Femur (tissue), 1 donor: ENCODE measurements at places on chromosomes 3 and 15.

DNA sequence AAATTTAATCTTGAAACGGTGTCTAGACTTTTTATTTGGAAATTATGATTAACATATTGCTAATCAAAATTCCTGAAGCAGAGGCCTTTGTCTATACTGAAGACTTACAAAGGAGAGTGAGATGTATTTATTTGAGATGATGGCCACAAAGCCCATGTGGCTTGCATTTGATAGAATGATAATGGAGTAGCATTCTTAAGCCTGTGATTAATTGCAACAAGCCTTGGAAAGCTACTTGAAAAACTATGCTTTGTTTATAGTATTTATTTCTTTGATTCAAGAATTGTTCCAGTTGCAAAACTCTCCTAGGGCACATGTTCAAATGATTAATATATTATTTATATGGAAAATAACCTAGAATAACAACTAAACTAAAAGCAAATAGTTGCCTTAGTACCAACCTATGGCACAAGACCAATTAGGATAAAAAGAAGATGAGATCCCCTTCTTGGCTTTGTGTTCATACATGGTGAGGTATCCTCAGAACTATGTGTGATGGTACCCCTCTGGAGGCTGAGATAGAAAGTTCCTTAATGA lies 244.1 kb upstream of the TBL1XR1 start:
- DNase-seq = no peak

GRCh38 chr3:5012367-5012766 lies 33.1 kb downstream of the BHLHE40 start:
- DNase-seq = no peak

- no peak for DNase-seq
Observed at GRCh38 chr15:98667521-98668179, 19.3 kb downstream of the IGF1R start.

DNA sequence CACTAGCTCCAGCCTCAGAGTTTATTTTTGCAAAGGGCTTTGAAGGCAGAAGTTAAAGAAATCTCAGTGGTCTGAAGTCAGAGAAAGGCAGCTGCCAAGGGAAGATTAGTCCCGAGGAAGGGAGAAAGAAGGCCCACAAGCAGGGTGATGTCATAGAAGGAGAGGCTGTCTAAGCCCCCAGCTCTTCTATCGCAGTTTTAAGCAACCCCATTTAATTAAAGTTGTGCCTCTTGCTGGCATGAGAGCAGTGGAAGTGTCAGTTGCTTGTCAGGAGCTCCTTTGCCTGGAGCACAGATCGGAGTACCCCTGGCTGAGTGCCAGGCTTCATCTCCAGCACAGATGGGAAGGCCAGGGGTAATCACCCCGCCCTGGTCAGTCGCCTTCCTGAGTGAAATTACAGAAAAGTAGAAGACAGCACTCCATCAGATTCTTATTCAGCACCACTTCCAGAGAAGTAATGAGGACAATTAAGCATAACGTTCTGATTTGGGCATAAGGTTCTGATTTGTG lies 530.7 kb downstream of the EPHB1 start:
- no peak for DNase-seq

- DNase-seq = no peak
Observed at GRCh38 chr15:38743147-38743546, 178.5 kb upstream of the RASGRP1 start.

- DNase-seq = no peak
Observed at GRCh38 chr3:168061332-168061996, 34.3 kb downstream of the GOLIM4 start.

DNA sequence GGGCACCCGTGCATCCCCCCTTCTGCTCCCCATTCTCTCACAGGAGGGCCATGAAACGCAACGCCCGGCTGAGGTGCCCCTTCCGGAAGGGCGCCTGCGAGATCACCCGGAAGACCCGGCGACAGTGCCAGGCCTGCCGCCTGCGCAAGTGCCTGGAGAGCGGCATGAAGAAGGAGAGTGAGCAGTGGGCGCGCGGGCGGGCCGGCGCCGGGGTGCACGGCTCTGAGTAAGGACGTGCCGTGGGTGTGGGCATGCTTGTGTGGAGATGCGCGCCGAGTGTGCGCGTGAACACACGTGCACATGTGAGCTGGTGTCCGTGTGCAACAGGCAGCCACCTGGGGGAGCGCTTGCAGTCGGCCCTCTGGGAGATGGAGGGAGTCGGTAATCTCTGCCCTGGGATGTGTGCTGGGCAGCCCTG lies 28.1 kb downstream of the NR1I2 start:
- DNase-seq = peak; percentile 44

- DNase-seq = peak; percentile 79
Observed at GRCh38 chr15:51162865-51163762, 68.4 kb upstream of the TNFAIP8L3 start.

GRCh38 chr3:153130312-153130977 lies 31.6 kb upstream of the RAP2B start:
- no peak for DNase-seq

DNA sequence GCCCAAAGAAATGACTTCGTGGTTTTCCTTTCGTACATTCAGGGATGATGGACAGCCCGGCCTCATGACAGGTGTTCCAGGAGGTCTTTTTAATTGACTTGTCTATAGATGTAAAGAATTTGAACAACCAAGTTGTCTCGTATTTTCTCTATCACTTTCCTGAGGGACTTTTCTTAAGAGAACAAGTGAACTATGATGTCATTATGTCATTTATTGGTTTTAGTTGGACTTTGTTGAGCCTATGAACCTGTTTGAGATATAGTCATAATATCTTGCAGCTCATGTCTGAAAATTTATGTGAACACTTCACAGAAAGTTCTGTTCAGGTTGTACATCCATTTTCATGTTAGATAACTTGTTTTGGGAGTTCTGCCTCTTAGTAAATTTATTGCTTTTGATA lies 89.2 kb downstream of the RBMS3 start:
- no peak for DNase-seq

- DNase-seq = no peak
Observed at GRCh38 chr15:92625251-92625980, 30.2 kb downstream of the FAM174B start.

DNA sequence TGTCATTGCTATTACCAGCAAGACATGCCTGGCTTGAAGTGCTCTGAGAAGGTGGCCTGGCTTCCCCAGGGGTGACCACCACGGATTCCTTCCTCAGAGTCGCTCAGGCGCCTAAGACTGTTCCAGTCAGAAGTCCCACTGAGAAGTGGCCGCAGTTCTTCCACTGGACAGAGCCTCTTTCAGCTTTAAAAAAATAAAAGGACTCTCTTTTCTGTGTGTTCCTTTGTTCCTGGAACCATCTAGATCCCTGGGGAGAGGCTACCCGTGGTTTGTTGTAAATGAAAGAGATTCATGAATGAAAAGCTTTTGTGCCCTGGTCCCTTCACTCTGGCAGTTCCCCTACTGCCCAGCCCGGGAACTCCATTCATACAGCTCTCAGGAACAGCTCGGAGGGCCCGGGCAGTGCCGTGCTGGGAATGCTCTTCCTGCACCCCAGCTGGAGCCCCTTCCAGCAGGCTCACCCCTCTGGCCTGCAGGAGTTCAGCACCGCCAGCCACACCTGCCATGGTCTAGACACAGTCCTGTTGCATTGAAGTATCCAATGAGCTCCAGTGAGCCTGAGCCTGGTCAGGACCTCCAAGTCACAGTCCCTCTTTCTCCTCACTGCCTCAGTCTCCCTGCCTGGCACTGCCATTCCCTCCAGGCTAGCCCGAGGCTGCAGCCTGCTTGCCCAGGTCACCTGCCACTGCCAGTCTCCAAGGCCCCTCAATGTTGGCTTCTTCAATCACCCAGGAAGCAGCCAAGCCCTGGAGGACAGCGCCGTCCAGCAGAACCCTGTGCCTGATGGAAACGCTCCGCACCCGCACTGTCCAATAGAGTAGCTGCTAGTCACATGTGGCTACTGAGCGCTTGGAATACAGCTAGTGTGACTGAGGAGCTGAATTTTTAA lies 75.4 kb downstream of the XXYLT1 start:
- DNase-seq = no peak

- no peak for DNase-seq
Observed at GRCh38 chr3:140097874-140098635, 163.1 kb downstream of the CLSTN2 start.

DNA sequence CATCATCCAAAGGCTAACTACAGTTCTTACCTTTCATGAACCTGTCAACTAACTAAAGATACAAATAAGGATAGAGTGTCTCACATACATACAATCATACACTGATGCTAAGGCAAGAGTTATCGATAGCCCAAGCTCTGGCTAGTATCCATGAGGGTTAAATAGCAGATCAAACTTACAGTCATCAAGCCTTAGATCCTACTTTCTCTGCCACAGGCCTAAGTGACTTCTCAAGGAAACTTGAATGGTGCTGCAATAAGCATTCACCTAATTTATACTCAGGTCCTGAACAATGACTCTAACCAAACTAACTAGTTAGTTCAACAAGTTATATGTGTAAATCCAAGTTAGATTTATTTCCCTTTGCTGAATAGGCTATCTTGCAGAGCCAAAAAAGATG lies 51.0 kb downstream of the ALDH1A2 start:
- no peak for DNase-seq

- DNase-seq = no peak
Observed at GRCh38 chr3:150921209-150921608, 16.0 kb upstream of the MINDY4B start.

DNA sequence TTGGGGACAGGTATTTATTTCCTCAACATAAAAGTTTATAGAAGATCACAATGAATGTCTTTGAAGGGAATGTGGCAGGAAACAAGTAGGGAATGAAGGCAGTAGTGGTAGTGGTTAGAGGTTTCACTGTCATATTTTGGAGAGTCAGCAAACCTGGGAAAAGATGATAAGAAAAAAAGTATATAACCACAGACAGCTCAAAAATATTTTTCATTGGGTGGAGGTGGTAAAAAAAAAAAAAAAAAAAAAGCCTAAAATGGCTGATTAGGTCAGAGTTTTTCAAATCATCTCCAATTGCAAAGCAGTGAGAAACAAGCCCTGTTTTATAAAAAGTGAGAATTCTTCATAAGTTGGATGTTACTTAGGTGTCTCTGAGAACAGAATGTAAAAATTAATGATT lies 400.0 kb downstream of the LSAMP start:
- DNase-seq = no peak

DNA sequence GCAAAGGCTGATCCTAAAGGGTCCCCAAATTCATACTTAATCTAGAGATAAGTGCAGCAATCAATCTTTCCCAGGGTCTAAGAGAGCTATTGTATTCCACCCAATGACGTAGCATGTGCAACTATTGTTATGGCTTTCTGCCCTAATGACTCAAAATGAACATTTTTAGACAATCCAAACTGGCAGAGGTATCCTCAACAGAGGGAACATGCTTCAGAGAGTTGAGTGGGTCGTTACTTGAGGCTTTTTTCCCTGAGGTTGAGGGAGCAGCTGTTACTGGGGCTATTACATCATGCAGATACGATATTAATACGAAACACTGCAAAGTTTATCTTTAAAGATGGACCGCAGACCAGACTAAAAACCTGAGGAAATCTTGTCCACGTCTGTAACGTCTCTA lies 278.3 kb upstream of the WNT5A start:
- DNase-seq = no peak

DNA sequence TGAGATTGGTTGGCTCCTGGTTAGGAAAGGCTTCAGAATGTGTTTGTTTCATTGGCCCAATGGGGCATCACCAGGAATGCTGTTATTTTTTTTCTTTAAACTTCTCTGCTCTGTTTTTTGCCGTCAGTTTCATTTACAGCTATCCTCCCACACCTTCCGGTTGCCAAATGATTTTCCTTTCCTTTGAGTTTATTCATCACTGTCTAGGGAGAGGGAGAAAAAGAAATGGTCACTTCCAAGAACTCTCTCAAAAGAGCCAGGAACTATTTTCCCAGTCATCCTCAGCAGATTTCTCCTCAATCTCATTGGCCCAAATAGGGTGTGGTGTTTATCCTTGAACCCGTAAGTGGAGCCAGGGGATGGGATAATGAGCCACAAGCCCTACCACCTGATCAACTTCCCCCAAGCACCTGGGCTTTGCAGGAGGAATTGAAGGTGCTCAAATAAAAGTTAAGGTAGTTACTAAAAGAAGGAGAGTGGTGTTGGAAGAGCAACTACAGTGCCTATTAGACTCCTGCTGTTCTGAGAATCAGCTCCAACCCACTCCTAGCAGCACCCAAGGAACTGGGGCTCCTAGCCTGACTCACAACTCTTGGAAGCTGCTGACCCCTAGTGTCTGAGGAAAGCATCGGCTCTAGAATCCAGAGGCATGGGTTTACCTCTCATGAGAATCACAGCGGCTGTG lies 183.8 kb upstream of the IL12A start:
- peak; percentile 73 for DNase-seq

DNA sequence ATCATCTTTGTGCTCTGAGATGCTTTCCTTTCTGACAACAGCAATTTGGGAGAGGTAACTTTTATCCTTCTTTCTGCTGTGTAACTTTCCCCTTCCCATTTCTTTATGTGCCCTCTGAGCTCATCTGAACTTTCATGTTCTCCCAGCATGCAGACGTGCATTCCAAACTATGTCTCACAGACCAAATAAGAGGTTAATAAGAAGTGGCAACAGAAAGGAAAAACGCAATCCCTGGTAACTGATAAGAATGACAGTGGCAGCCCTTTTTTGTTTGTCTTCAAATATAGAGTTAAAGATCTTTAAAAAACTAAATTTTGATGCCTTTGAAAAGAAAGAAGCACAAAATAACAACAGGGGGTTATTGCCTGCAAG lies 533.4 kb downstream of the FOXP1 start:
- no peak for DNase-seq

GRCh38 chr3:29557186-29557585 lies 276.3 kb downstream of the RBMS3 start:
- no peak for DNase-seq

DNA sequence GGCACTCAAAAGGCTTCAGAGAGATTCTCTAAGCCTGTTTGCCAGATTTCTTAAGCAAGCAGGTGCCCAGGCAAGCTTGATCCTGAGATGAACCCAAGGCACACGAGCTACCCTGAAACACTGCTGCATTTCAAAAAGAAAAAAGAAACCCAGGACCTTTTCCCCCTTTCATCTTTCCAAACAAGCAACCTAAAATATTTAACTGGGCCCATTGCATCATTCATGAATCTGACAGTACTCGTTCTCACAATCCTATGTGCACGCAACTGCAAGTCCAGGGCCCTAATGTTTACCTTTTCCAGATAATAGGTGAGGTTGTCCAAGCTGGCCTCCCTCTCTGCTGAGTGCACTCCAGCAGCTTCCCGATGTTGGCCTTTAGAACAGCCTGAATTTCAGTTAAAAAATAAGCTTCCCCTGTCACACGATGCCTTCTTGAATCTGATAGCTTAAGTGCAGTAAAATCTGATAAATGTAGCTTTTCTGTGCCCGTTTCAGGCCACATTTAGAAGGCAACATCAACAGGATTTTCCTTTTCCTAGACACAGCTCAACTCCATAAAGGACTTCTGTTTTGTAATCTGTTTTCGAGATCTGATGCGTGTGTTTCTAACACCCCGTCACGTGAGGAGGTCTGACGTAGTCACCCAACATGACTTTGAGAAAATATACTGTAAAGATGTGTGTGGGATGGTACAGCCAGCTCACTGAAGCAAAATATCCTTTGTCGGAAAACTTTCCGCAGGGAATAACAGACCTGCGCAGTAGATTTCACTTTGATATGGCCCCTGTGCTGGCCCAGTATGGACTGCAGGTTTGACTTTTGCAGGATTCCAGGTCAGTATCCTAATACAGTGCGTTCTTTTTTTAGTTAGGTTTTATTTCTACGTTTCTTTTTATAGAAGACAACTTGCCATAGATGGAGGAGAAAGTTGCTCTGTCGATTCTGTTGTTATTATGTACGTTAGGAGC lies 55.1 kb upstream of the RASA2 start:
- DNase-seq = no peak

- DNase-seq = no peak
Observed at GRCh38 chr3:6047016-6047415, 813.9 kb upstream of the GRM7 start.

GRCh38 chr15:36632226-36632625 lies 52.8 kb downstream of the CDIN1 start:
- no peak for DNase-seq

GRCh38 chr3:197371591-197372046 lies 73.2 kb upstream of the DLG1 start:
- DNase-seq = no peak
